ENCODE measurements at places on chromosomes 12 and 14.

GRCh38 chr12:59595883-59596540, at the start of gene SLC16A7:
TSS of gene SLC16A7 (plus strand) at chr12:59596029. CDS start at chr12:59704802, 108,773 bp downstream.
- peak; percentile 91 for DNase-seq

DNA sequence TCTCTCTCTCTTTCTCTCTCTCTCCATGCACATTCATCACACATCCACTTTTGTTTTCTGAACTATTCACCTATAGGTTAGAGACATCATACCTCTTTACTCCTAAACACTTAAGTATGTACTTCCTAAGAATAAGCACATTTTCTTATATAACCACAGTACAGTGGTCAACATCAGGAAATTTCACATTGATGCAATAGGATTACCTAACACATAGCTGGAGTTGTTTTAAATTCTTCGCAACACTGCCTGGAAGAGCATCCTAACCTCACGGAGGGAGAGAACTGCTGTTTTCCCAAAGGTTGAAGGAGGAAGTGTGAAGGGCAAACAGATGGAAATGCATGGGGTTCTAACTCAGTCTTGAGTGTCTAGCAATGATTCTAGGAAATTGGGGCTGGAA, 159.2 kb downstream of the SYT1 start:
- DNase-seq, result no peak

GRCh38 chr14:96393071-96393691, 1.3 kb downstream of the AK7 start:
- no peak for DNase-seq

GRCh38 chr12:92408072-92408900, 262.6 kb upstream of the BTG1 start:
- DNase-seq, result peak; percentile 56

- no peak for DNase-seq
These were observed 75.9 kb upstream of the AMIGO2 start for GRCh38 chr12:47155457-47156166.

Data from CD4-positive, alpha-beta T cell treated with Interleukin-17A for 4 hours (primary cell).